CD4-positive, alpha-beta T cell treated with Interleukin-6 at 100 ng/mL for 8 hours (primary cell): ENCODE measurements at places on chromosomes 1 and 21.
A peak's percentile ranks its signal among the peaks of the same experiment; 100 is the strongest.

DNA sequence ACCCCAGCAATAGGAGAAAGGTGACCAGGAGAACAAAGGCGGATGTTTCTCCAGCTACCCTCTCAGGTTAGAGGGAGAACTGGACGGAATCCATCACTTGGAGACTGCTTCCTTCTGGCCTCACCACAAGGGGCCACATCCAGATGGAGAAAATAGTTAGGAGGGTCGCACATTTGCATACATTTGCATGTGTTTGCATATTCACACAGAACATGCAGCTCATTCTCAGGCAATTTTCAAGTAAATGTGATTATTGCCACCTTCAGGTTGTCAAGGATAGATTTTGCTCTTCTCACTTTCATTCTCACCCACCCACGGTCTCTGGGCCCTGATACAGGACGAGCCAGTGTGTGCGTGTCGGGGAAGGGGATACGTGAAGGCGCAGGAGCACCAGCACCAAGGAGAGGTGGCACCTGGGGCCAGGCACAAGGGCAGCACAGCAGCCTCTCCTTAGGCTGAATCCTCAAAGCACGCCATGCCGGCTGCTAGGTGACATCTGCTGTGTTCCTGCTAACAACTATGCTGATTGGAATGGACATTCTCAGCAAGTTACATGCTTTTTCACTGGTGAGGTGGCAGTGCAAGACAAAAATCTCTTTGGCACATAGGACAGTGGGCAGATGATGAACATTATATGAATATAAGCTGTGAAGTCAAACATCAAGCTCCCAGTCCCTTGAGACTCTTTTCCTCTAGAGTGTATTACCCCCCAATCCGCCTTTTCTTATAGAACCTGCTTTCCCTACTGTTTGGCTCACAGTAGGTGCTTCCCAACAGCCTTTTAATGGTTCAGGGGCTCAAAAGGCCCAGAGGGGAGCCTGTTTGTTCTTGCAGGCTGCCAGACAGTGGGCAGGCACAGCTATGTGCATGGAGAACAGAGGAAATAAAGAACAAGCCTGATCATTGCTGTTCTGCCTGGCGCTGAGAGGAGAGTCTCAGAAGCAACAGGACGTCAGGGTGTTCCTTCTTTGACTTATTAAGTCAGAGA, 14.3 kb downstream of the ACKR1 start:
- DNase-seq = no peak

DNA sequence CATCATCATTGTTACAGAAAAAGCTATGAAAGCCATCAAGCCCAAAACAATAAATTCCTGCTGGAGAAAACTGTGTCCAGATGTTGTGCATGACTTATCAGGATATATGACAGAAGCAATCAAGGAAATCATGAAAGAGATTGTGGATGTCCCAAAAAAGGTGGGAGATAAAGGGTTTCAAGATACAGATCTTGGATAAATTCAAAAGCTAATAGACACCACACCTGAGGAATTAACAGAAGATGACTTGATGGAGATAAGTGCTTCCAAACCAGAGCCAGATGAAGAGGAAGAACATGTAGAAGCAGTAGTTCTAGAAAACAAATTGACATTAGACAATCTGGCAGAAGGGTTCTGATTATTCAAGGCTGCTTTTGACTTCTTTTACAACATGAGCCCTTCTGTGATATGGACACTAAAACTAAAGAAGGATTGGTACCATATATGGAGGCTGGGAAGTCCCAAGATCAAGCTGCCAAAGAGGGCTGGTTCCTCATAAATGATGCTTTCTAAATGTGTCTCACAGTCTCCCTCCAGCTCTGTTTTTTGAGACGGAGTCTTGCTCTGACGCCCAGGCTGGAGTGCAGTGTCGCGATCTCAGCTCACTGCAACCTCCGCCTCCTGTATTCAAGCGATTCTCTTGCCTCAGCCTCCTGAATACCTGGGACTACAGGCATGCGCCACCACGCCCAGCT, 32.1 kb upstream of the LRIG2 start:
- no peak for DNase-seq

GRCh38 chr1:100037656-100037926, 67.8 kb downstream of the SLC35A3 start:
- no peak for DNase-seq

GRCh38 chr1:160247053-160247452, 15.3 kb downstream of the DCAF8 start:
- DNase-seq = no peak

DNA sequence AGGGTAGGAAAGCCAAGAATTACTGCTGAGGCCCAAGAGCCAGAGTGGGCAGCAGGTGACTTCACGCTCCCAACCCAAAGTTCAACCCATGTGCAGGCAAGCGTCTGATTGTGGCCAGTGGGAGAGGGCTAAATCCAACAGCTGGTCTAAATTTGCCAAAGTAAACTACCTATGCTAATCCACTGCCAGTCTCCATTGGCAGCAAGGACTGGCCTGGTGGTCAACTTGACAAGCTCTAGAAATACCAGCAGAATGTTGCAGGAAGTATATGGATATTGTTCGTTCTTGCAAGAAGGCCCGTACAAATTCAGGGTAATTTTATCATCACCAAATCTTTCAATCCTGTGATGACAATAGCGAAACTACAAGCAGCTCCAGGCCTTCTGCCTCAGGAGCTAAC, 1.5 kb downstream of the TMEM63A start:
- no peak for DNase-seq

DNA sequence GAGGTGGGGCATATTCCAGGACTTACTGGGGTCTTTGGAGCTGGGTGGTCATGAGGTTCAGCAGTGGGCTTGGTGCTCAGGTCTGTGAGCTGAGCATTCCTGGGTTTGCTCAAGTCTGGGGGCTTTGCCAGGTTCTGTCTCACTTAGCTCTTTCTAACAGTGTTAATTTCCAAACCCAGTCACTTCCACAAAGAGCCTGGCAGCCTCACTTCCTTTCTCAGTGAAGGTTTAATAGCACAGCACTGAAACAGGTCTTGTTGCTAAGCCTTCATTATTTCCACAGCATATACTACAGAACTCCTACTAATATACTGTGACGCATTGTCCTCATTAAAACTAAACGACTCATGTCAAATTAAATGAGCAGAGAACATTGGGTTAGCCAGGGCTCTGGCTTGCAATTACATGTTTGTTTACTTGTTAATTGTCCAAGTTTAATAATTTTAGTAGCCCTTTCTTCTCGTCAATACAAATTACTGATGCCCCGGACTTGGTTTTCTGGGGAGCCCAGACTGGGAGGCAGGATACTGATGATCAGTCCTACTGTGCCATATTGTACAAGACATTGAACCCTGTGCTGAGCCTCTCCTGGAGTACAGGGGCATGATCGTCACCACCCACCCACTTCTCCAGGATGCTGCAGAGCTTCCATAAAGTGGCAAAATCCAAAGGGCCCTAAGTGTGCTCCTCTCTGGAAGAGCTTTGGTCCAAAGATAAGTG, 170.7 kb downstream of the IER5 start:
- DNase-seq = no peak

DNA sequence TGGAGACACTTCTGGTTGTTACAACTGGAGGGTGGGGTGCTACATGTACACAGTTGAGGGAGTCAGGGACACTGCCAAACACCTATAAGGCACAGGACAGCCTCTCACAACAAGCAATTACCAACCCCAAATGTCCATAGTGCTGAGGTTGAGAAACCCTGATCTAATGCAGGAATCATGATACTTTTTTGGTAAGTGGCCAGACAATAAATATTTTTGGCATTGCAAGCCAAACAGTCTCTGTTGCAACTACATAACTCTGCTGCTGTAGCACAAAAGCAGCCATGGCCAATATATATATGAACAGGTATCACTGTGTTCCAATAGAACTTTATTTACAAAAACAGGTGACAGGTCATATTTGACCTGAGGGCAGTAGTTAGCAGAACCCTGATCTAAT, 177.5 kb downstream of the ASTN1 start:
- no peak for DNase-seq

DNA sequence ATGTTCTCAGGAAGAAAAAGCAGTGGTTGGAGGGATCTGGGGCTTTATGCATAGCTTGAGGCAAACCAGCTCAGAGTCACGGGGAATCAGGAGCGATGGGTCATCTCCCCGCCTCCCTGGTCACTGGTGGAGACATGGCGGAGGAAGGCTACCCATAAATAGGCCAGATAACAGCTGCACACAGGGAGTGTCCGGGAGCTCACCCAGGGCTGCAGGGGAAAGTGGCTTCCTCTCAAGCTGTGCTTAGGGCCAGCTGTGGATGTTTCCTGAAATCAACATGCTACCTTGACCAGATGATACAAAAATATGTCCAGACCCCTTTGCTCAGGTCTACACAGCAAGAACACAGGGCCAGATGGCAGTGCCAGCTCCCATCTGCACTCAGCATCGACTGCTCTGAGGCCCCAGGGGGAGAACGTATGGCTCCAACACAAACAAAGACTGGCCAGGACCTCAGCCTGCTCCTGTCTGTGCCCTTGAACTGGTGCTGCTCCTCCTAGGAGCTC, 27.1 kb upstream of the RERE start:
- DNase-seq = no peak

- no peak for DNase-seq
Observed at GRCh38 chr1:166844791-166845190, 5.5 kb downstream of the POGK start.

- no peak for DNase-seq
Observed at GRCh38 chr1:60615666-60616065, 466.7 kb upstream of the NFIA start.

GRCh38 chr1:89444791-89445190, 79.8 kb upstream of the LRRC8B start:
- no peak for DNase-seq

- DNase-seq = no peak
Observed at GRCh38 chr1:41363591-41364320, 2.5 kb downstream of the FOXO6 start.

- no peak for DNase-seq
Observed at GRCh38 chr21:18274370-18274769, 29.7 kb downstream of the CHODL start.

DNA sequence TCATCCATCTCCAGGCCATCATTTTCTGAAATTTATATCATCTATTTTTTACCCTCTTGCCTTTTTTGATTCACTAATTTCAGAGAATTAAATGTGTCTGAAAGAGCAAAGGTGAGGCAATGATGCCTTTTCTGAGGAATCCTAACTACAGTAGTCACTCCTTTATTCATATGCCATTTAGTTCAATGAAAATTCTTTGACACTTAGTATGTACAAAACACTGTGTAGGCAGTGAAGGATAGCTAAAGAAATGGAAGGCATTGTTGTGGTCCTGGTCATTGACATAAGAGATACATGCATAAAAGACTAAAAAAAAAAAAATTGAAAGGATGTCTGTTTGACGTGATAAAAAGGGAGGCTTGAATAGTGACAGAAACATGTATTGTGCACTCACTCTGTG, 171.9 kb upstream of the BEND5 start:
- DNase-seq = no peak

DNA sequence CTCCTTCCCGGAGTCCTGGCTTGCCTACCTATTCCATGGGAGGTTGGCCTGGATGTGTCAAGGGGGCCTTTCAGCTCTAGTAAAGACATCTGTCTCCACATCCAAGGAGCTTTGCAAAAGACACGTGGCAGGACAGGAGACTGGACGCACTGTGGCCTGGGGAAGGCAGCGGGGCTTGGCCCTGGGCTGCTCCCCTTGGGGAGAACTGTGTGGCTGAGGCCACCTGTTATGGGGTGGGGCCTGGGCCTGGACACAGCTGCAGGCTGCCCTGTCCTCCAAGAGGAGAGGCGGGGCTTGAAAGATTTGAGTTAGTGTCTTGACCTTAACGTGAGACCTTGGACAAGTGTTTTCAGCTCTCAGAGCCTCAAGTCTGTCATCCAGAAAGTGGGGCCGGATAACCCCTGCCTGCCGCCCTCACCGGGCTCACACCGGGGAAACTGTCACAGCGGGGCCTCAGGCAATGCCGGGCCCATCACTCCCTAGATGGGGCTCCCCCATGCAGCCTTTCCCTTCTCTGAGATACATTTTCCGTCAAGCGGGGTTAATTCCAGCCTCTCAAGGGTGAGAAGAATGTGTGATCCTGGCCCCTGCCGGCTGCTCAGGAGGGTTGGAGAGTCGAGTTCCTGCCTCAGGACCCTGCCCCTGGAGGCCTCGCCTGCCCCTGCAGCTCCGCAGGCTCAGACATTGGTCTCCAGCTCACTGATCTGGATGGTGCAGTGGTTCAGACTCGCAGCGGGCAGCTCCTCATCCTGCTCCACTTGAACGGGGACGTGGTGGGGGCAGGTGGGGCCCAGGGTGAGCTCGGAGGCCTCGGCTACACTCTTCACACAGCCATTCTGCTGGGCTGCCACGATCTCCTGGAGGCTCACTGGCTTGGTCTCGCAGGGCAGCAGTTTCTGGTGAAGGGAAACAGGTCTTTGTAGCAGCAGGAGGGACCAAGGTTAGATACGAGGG, 25.6 kb downstream of the PODN start:
- no peak for DNase-seq

- DNase-seq = no peak
Observed at GRCh38 chr1:29966526-29967045, 730.3 kb downstream of the PTPRU start.

DNA sequence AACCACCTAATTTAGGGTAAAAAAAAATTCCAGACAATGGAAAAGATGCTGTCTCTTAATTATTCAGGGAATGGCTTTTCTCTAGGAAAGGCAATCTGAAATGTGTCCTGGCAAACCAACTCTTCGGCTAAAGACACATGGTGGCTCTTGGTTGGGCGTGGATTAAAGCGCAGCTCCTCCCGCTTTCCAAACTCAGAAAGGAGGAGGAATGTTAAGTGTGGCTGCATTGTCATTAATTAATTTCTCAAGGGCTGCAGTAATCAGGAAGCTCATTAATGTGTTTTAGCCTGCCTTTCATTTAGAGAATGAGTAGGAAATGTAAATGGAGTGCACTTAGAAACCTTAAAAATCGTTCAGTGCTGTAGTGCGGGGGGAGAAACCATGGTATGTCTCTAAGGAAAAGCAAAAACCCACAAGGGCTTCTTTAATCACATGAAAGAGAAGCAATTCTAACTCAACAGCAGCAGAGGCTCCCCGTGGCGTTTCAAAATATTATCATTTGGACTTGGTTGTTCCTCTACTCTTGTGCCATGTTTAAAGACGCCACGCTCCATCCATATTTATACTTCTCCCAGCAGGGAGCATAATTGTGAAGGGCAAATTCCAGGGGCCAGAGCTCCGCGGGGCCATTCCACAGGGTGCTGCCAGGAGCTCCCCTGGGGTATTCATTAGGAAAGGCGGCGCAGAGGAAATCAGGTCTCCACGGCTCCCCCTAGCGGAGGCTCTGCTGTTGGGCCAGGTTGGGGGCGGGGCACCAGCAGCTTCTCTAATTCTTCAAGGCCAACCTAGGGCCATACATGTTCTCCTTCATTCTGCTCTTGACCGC, 91.9 kb upstream of the SSX2IP start:
- peak; percentile 71 for DNase-seq

- no peak for DNase-seq
Observed at GRCh38 chr1:172733815-172734214, 74.9 kb downstream of the FASLG start.

DNA sequence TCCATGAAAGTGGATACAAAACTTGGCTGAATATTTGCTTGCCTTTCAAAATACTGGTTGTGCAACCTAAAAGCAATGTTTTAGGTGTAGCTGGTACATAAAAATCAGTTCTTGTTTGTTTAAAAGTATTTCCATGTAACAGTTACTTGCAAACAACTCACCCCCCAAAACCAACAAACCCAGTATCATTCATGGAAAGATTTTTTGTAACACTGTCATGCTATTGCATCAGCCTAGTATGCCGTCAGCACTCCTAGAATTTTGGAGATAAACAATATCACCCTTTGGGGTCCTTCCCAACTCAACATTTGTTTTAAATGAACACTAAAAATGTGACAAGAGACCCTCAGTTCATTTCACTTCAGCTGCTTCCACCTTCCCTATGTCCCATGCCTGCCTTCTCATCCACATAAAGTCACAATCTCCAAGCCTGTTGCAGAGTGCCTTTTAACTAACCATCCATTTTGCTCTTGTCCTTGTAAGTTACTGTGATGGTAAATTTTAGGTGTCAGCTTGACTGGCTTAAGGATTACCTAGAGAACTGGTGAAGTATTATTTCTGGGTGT, 425.3 kb downstream of the DUSP10 start:
- DNase-seq = no peak
